RWPE1 (cell line): ENCODE measurements at places on chromosomes 1 and 21.

GRCh38 chr1:202054094-202054493 is 43.7 kb downstream of the ELF3 start:
- DNase-seq, result no peak

- DNase-seq, result peak; percentile 92
Observed at GRCh38 chr1:206723805-206724472, 39.2 kb downstream of the MAPKAPK2 start.

- no peak for DNase-seq
Observed at GRCh38 chr1:215397106-215397505, 170.0 kb upstream of the KCTD3 start.

- DNase-seq, result no peak
Observed at GRCh38 chr21:38439957-38440356, 58.3 kb downstream of the ERG start.
